ENCODE measurements at places on chromosomes 16 and 17.
A peak's percentile ranks its signal among the peaks of the same experiment; 100 is the strongest.

GRCh38 chr17:39183720-39184119 lies 13.7 kb downstream of the CACNB1 start:
- no peak for DNase-seq

DNA sequence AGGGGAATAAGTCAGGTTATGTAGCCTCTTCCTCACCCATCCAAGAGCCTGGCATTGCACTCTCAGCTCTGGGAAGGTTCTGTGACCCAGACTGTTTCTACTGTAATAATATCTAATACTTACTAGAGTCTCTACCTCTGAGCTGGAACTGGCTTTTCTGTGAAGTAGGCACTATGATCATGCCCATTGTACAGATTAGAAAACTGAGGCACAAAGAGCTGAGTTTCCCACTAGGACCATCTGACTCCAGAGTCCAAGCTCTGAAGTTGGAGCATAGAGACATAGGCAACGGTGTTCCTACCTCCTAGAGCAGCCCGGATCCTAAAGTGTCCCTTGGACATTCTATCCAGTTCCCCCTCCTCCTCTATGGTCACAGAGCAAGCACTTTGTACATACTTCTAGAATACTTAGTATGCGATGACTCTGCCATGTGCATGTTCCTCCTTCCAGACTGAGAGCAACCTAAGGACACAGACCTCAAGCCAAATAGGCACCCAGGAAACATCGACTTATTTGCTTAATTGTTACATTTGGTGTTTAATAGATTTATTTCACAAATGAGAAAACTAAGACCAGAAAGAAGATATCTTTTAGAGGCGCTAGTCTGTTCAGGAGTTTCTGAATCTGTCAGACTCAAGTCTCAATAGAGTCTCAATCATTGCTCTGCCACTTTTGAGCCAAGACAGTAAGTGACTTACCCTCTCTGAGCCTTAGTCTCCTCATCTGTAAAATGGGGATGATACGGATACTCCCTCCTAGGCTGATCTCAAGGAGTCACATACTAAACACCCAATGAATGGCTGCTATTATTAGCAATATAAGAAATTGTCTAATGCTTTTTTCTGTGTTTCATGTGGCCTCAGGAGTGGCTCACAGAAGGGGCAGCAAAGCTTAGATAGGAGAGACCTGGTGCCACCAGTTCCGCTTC lies 3.6 kb downstream of the CLEC19A start:
- DNase-seq: no peak

GRCh38 chr17:64069143-64069542 lies 48.7 kb upstream of the ICAM2 start:
- no peak for DNase-seq

- DNase-seq: no peak
Observed at GRCh38 chr16:81243942-81244341, 5.5 kb downstream of the BCO1 start.

DNA sequence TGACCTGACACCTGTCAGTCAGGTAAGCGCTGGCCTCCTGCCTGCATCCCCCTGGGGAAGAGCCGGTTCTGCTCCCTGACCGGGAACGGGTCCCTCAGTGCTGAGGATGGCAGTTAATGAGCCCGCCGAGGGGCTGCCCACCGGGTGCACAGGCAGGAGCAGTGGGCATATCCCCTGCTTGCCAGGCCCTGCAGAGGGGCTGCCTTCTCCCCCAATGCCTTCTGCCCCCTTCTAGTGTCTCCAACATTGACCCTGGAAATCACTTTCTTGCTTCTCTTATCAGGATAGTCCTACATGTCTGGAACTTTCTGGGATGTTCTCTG lies 388.5 kb downstream of the SEC14L1 start:
- no peak for DNase-seq

GRCh38 chr17:1486802-1487695 lies 5.4 kb downstream of the MYO1C start:
- DNase-seq: peak; percentile 88

DNA sequence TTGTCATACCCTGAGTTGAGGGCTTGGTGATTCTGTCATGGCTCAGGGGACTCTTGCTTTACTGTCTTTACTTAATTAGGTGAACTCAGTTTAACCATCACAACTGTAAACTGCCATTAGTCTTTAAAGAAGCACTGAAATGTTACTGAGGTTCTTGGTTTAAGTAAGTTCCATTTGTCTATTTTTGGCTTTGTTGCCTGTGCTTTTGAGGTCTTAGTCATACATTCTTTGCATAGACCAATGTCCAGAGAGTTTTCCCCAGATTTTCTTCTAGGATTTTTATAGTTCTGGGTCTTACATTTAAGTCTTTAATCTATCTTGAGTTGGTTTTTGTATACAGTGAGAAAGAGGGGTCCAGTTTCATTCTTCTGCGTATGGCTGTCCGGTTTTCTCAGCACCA lies 137.5 kb downstream of the SOCS1 start:
- no peak for DNase-seq

GRCh38 chr17:63693411-63694113 lies 6.4 kb downstream of the LIMD2 start:
- DNase-seq: no peak

- no peak for DNase-seq
Observed at GRCh38 chr17:7702776-7703175, 2.2 kb upstream of the EFNB3 start.

DNA sequence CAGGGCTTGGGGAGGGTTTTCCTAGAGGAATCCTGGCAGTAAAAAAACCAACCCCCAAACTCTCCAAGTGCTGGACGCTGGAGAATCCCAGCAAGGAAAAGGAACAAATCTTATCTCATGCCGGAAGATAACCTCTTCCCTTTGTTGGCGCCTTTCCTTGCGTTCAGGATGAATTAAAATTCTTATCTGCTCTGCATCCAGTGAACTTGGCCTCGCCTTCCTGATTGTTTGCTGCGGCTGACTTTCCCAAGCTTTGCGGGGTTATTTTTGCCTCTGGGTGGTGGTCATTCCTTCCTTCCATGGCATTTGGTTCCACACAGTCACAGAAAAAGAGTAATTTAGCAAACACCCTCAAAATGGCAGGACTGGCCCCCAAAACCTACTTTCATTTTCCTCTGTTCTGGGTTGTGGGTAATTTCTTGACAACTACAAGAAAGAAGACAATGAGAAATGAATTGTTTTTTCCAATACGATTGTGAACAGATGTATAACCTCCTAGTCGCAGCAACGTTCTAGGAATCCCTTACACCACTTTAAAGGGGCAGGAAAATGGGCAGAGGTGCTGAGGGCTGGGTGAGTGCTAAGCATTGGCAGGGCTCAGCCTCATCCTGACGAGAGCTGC lies 77.8 kb downstream of the MRC2 start:
- no peak for DNase-seq

- no peak for DNase-seq
Observed at GRCh38 chr16:29310852-29311314, 95.6 kb downstream of the NPIPB11 start.

- peak; percentile 77 for DNase-seq
Observed at GRCh38 chr17:75983501-75984181, 4.6 kb downstream of the TEN1 start.

DNA sequence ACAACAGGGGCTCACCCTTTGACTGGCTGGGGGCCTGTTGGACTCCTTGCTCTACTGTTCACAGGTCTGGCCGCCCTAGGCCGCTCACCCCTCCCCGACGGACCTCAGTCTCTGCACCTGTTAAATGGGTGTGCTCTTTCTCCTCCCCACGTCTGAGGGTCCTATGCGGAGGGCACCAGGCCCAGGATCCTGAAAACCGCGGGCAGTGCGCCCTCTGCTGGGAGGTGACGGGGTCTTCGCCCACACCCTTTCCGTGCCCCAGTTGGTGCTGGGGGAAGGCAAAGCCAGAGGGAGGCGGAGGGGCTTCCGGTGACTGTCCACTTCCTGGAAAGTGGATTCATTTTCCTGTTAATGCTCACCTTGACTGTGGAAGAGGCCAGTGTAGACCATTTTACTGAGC lies 1010.9 kb downstream of the KCNJ18 start:
- no peak for DNase-seq

GRCh38 chr16:85798901-85799496 lies 345 bp downstream of the EMC8 start:
- DNase-seq: peak; percentile 31

DNA sequence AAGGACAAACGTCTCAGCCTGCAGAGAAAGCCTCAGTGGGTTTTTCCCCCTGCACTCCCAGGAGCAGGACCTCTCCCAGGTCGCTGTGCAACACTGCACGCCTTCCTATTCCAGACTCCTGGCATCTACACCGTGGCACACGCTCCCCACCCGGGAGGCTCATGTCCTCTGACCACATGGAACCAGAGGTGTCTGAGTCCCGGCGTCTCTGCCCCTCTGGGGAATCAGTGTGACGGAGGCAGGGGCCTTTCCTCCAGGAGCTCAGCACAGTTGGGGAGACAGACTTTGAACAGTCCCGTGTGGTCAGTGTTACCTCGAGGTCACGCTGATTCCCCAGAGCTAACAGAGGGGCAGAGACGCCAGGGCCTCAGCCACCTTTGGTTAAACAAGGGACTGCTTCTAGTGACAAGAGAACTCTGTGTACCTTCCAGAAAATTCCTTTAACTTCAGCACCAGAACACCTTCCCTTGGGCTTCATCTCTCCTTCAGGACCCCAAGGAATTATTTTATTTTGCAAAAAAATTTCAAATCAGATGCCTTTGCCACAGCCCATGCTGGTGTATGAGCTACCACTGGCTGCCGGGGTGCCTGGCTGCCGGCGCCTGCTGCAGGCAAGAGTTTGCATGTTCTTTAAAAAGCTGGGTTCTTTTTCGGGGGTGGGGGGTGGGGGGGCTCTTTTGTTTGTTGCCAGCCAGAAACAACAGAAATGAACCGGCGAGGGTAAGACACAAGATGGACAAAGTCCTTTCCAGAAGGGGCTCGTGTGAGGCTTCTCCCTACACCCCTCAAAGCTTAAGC lies 6.6 kb downstream of the CANT1 start:
- DNase-seq: no peak

- no peak for DNase-seq
Observed at GRCh38 chr17:47243737-47244598, 9.7 kb upstream of the ITGB3 start.

DNA sequence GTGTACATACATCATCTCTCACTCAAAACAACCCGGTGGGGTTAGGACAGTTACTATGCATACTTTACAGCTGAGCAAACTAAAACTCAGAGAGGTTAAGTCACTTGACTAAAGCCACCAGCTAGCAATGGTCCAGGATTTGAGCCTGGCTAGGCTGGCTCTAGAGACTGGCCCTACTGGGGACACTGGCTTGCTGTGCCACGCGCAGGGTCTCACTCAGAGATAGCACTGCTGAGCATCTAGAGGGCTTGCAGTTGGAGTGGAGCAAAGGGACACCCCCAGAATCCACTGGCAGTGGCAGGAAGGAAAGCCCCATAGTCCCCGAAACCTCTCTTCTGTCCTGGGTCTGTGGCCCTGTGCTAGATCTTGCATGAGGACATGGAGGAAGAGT lies 11.1 kb downstream of the SAMD14 start:
- no peak for DNase-seq

GRCh38 chr17:4393806-4394205 lies 27.3 kb upstream of the UBE2G1 start:
- DNase-seq: no peak

DNA sequence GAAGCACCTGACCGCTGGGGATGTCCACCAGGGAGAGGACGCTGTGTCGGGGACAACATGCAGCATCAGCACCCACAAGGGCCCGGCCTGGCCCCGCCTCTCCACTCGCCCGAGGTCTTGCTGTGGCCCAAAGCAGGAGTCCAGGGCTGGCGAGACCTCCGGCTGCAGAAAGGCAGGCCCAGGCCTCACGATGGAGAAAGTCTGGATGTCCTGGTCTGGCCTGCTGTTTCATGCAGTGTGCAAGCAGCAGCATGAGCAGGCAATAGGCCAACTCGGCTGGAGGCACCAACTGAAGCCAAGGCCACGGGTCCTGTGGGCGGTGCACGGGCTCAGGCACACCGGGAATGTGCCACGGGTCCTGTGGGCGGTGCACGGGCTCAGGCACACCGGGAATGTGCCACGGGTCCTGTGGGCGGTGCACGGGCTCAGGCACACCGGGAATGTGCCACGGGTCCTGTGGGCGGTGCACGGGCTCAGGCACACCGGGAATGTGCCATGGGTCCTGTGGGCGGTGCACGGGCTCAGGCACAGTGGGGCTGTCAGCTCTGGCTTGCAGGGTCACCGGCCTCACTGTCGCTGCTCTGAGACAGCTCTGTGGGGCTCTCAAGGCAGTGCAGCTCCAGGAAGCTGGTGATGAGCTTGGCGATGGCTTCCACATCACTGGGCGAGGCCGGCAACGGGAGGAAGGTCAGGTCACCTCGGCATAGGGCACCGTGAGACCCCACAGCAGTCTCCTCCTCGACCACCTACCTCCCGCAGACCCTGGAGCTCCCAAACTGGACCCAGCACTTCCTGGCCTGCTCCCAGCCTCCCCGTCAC lies 6.9 kb downstream of the CYBC1 start:
- no peak for DNase-seq

DNA sequence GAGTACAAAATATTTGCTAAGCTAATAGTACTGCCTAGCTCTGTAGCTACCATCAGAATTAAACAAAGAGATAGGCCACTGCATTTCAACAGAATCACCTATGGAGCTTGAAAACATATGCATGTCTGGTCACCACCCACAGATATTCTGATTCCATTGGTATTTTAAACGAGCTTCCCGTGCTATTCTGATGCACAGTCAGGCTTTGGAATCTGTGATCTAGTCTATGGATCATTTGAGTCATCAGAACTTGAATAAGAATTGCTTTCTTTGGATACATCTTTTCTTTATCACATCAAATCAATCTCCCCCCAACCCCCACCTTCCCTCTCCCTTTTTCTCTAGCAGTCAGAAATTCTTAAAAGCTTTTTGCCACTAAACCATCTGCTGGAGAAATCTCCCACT lies 124.7 kb downstream of the NPIPB5 start:
- no peak for DNase-seq

DNA sequence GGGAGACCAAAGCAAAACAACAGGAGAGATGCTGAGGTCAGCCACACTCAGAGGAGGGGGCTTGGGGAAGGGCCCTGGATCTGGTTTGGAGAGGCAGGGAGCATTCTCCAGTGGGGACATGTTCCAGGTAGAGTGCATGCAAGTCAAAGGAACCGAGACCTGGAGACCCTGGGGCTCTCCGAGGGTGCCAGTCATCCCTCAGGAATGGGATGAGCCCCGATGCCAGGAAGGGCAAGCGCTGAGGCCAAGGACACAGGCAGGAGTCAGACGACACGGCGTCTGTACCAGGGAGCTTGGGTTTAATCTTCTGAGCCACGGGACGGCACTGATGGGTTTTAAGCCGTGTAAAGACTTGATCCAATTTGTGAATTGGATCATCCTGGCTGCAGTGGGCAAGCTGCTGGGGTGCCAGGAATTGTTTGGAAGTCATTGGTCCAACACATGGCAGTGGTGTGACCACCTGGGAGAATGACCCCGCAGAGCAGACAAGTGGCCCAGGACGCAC lies 32.9 kb upstream of the ANKRD40CL start:
- DNase-seq: no peak

Data from kidney tubule cell (primary cell).